ENCODE measurements at places on chromosomes 6 and 20.
A peak's percentile ranks its signal among the peaks of the same experiment; 100 is the strongest.

- DNase-seq: no peak
These were observed 13.0 kb upstream of the MATN4 start for GRCh38 chr20:45320948-45321595.

GRCh38 chr6:93621442-93621841 is 202.1 kb upstream of the EPHA7 start:
- DNase-seq: no peak

- no peak for DNase-seq
These were observed 4.9 kb downstream of the ADGRB3 start for GRCh38 chr6:68639826-68640490.

DNA sequence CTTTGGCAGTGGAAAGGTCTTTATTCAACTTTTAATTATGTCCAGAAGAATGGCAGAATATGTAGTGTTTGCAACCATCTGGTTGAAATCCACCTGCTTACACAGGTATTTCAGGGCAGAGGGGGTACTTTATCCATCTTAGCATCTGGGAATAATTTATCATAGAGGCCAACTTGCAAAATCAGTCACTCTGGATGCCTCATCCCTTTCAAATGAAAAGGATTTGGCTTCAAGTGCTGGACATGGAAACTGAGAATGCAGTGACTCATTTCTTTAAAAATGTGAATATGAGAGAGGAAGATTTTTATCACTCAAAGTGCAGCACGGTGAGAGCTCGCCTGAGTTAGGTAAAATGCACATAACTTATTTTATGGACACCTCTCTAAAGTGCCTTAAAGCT is 758.3 kb downstream of the KIF16B start:
- DNase-seq: no peak

- no peak for DNase-seq
These were observed 2.9 kb upstream of the KHDRBS2 start for GRCh38 chr6:62288974-62289373.

- DNase-seq: no peak
These were observed 29.2 kb downstream of the RSPH3 start for GRCh38 chr6:158970640-158971275.

- no peak for DNase-seq
These were observed 60.9 kb downstream of the EPB41L2 start for GRCh38 chr6:131001945-131002660.

DNA sequence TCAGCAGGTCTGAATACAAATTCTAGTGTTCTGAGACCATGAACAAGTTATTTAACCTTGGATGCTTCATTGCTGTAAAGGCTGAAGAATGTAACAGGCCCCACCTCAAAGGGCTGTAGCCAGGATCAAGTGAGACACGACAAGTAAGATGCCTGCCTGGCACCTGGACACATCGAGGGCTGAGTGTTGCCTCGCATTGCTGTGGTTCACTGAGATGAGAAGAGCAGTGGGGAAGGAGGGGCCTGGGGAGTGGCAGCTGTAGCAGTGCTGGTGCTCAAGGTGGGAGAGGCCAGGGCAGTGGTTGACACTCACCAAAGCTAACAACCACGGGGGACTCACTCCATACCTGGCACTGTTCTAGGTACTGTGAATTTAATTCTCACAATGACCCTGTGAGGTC is 187.8 kb downstream of the KIF16B start:
- no peak for DNase-seq

DNA sequence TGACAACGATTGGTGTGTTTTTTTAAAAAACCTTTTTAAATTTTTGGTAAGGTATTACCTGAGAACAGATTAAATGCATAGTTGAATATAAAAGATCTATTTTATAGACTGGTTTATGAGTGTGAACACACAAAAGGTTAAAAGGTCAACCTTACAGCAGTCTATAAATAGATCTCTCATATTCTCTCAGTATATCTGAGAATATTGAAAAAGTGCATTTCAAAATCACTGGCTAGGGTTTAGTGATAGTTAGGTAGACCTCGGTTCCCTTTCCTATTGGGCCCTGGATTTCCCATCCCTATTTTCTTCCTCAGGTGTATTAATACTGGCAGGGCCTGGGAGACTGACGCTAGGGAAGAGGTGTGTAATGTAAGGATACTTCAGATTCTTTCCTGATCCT is 723 bp upstream of the ZNF451 start:
- DNase-seq: no peak

DNA sequence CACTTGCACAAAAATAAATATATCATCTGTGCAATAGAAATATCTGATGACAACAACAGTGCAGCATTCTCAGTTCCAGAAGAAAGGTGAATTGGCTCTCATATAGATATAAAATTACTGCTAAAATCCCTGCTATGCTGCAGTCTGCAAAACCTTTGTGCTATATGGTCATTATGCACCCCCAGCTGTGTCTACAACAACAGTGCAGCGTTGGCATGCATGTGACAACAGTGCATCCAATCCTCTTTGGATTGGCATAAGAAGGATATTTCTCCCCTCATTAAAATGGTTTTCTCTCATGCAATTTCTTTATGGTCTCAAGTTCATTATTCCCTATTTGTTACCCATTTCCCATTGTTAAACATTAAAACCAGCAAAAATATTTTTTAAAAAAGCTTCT is 23.1 kb downstream of the OR2B6 start:
- DNase-seq: no peak

- no peak for DNase-seq
These were observed 1304.6 kb downstream of the EPHA7 start for GRCh38 chr6:92114797-92115196.

- DNase-seq: no peak
These were observed 5.3 kb downstream of the POPDC3 start for GRCh38 chr6:105174512-105174911.

DNA sequence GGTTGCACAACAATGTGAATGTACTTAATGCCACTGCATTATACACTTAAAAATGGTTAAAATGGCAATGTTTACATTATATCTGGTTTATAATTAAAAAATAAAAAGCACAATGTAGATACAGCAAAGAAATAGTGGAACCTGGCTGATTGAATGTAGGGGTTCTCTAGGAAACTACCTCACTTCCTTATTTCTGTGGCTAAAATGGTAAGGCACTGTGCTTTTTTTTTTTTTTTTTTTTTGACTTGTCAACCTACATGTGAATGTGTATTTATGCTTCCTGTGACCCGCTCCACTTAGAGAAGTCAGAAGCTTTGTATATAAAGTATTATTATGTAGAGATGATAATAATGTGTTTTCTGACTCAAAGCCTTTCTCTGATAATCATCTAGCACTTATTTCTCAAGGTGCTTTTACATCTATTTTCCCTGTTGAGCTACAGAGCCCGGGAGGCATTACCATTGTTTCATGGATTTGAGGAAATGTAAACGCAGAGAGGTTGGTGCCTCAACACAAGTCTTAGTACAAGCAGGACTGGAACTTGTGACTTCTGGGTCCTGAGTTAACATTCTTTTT is 55.0 kb downstream of the SOX4 start:
- no peak for DNase-seq

DNA sequence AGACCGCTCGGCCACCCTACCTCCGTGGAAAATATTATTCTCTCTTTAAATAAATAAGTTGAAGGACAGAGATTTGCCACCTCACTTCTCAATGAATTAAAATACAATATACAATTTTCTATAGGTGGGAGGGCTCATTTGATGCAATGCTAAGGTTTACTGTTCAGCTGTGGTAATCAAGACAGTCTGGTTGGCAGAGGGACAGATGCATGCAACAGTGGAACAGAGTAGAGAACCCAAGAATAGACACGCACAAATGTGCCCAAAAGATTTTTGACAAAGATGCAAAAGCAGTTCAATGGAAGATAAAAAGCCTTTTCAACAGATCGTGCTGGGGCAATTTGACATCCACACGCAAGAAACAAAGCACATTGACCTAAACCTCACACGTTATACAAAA is 145.2 kb downstream of the CEBPB start:
- no peak for DNase-seq

- no peak for DNase-seq
These were observed 127.6 kb downstream of the FYN start for GRCh38 chr6:111745636-111746035.

DNA sequence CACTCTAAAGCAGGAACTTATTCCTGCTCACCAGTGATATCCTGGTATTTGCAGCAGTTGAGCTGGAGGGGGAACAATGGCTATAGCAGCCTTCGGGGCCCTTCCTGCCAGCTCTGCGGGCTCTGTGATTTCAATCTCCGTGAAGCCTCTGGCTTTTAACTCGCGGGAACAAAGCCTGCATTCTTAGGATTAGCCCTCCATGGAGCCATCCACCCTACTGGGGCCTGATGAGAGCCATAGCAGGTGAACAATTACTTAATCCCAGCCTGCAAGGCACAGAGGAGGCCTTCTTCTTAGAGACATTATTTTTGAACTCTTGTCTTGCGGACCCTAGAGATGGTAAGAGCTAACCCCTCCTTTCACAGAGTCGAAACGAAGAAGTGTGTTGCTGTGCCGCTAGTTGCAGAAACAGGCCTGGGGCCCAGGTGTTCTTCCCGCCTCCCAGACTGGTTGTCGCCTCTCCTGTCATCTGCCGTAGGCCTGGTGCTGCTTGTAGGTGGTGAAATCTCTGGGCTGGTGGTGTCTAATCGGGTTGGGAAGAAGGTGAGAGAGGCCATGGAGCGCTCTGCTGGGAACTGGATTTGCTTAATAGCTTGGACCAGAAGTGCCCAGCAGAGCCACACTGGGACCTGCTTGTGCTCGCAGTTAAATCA is 9.7 kb downstream of the GHRH start:
- no peak for DNase-seq

- DNase-seq: no peak
These were observed 553 bp downstream of the ZSCAN16 start for GRCh38 chr6:28124971-28125353.

DNA sequence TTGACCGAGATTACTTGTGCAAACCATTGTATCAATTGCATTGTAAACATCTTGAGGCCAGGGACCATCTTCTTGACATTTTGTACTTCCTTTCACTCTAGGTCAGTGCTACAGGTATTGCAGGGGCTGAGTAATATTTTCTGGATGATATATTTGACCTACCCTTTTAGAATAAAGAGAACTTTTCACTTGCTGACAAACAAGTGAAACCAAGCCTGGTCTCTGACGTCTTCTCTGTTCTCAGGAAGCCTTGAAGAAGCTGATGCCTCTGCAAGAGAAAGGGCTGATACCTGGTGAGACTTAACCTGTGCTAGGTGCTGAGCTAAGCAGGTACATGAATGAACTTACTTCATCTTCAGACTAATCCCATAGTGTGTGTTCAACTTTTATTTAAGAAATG is 60.5 kb upstream of the GGTLC1 start:
- DNase-seq: no peak

DNA sequence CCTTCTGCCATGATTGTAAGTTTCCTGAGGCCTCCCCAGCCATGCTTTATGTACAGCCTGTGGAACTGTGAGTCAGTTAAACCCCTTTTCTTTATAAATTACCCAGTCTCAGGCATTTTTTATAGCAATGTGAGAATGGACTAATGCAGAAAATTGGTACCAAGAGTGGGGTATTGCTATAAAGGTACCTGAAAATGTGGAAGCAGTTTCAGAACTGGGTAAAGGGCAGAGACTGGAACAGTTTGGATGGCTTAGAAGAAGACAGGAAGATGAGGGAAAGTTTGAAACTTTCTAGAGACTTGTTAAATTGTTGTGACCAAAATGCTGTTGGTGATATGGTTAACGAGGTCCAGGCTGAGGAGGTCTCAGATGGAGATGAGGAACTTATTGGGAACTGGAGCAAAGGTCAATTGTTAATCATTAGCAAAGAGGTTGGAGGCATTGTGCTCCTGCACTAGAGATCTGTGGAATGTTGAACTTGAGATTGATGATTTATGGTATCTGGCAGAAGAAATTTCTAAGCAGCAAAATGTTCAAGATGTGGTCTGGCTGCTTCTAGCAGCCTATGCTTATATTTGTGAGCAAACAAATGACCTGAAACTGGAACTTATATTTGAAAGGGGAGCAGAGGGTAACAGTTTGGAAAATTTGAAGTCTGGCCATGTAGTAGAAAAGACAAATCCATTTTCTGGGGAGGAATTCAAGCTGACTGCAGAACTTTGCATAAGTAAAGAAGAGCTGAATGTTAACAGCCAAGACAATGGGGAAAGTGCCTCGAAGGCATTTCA is 79.0 kb upstream of the GMDS start:
- no peak for DNase-seq

- no peak for DNase-seq
These were observed 668.9 kb downstream of the TFAP2A start for GRCh38 chr6:9745966-9746365.

- no peak for DNase-seq
These were observed 27.6 kb downstream of the PKHD1 start for GRCh38 chr6:52059821-52060220.

- peak; percentile 65 for DNase-seq
These were observed 14.5 kb downstream of the GNL1 start for GRCh38 chr6:30541515-30542403.

GRCh38 chr6:106553440-106553839 is 75.9 kb downstream of the RTN4IP1 start:
- no peak for DNase-seq

DNA sequence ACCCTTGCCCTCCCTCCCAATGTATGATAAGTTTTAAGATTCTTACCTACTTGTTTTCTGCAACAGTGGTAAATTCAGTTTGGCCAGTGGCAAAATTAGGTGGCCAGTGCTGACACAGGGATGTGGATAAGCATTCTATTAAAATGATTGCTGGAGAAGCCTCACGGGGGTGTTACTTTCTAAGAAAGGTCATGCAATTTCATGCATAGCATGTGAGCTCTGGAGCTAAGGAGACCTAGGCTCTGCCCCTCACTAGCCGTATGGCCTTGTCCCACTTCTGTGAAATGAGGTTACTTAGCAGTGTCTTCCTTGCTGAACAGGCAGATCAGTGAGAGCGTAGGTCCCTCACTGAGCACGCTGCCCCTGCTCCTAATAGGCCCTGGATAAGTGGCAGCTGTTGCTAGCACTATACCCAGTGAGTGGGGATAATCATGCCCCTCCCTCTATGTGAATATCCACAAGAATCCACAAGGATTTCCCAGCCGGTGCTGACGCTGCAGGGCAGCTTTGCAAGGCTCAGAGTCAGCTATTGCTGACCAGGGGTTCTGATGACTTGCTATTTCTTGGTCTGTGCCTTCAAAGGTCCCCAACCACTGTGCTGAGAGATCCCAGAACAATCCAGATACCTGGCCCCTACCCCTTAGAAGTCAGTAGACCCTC is 86.5 kb upstream of the MRPS10 start:
- no peak for DNase-seq

DNA sequence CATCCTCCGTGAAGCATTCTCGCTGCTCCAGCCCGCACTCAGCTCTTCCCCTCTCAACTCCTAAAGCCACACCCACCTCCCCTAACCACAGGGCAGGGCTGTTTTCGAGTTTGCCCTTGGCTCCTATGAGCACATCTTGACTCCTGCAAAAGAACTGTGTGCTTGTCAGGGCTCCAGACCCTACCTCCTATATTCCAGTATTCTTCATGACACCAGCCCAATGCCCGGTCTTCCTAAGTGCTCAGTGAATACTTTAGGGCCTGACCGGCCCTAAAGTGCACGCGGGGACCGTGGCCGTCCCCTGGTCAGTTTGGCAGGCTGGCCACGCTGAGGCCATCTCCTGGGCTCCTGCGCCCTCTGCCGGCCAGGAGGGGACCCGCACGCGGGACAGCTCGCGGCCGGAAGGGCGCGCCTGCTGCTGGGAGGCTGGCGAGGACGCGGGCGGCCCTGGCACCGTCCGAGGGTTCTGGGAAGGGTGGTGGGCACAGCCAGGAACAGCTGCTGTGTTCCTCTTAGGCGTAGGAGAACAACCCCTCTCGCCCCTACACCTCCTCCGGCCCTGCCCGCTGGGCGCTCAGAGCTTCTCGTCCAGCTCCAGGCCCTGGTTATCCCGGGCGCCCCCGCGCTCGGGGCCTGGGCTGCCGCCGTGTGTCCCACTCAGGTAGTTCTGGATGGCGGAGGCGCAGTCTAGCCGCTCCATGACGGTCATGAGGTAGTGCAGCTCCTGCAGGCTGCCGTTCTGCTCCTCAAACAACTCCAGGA is 11.0 kb downstream of the UNC5CL start:
- DNase-seq: peak; percentile 50
